HTR-8/SVneo (cell line): ENCODE measurements at places on chromosomes 1 and 21.

DNA sequence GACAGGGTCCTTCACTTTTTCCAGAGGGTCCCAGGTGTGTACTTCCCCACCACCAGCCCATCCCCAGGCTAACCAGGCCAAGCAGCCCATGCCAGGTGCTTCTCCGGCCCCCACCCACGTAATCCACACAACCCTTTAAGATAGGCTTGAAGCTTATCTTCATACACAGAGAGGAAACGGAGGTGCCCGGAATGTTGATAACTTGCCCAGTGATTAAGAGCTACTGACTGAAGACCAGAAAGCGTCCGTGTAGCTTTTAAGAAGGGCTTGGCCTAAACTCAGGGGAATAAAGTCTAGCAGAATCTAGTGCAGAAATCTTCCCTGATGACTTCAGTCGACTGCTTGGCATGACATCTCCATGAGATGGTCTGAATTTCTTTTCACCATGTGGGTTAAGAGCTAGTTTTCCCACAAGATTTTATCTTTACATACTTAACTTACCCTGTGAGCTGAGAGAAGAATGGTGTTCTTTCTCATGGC, 138.7 kb downstream of the GALNT2 start:
- no peak for DNase-seq

DNA sequence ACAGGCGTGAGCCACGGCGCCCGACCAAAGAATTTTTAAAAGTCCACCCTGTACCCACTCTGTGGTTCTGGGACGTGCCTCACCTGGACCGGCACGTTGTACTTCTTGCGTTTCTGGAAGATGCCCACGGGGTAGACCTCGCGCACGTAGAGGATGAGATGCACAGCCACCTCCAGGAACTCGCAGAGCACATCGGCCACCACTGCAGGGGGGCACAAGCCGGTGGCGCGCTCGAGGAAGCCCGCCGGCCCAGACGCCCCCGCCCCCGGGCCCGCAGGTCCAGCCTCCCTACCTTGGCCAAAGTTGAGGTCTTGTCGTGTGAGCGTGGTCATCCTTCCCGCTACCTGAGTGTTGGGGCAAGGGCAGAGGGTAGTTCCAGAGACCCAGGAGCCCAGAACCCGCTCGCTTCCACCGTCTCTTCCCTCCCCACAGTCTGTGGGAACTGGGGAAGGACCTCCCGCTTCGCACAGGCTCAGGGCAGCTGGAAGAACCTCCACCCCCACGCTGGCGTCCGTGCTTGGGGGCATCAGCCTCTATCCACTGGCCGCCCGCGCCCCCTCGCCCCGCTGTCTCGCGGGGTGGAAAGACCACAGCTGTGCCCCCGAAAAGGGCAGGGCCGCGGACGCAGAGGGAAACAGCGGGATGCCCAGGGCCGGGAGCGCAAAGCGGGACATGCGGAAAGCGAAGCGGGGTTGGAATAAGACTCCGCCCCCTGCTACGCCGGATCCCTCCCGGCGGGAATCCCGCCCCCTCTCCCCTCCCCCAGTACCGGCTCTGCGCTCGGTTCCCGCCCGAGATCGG, 478 bp downstream of the MAD2L2 start:
- DNase-seq = no peak

DNA sequence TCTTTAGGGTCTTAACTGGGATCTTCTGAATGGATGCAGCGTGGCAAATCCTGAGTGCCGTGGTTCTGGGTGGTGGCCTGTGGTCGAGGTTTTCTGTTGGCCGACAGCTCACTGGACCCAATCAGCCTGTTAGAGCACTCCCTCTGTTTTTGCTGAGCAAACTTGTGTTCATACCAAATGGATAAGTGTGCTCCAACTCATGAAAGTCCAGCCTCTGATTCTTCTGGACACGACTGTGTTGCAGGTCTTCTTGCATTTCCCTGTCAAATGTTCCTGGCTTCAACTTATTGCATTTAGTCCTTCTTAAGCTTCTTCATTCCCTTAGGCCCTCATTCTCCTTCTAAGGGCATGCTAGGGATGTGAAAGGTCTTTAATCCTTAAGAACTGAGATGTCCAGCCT, 63.7 kb downstream of the AJAP1 start:
- DNase-seq = no peak

DNA sequence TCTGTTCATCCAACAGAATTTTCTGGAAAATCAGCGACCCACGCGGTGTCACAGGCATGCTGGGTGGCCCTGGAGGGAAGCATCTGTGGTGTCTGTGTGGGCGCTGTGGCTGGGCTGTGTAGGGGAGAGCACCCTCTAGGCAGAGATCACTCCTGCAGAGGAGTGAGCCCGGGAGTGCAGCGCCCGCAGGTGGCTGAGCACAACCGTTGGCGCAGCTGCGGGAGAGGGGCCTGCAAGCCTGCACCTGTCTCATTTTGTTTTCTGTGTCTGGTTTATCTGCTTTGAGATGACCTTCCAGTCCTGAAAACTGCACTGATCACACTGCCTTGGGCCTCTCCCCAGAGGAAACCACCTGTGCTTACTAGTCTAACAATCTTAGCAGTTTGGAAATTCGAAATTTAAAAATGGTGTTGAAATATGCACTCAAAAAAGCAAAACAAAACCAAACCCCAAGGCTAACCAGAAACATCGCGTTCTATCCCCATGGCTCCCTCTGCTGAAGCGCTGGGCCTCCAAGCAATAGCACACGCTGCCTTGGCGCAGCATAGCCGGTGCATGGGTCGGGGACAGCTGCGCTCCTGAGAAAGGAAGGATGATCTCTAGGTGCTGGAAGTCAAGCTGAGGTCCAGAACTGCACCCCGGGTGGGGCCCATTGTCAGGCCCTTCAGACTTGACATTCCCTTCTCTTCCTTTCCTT, 4.8 kb downstream of the FAM3B start:
- DNase-seq = no peak

GRCh38 chr1:223704921-223705878, 7.1 kb upstream of the CAPN2 start:
- no peak for DNase-seq

DNA sequence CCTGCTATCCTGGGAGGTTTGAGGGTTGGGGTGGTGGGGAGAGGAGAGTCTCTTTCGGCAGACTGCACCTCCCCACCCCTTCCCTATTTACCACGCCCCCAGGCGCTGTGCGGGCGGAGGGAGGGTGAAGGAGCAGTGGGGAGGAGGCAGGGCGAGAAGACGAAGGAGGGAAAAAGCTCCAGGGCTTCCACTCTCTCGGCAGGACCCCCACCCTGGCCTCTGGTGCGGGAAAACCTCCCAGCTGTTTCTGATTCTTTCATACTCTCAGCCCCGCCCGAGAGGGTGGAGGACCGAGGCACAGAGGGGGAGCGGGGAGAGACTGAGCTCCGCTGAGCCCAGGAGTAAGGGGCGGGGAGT, 866 bp upstream of the WNT2B start:
- no peak for DNase-seq

DNA sequence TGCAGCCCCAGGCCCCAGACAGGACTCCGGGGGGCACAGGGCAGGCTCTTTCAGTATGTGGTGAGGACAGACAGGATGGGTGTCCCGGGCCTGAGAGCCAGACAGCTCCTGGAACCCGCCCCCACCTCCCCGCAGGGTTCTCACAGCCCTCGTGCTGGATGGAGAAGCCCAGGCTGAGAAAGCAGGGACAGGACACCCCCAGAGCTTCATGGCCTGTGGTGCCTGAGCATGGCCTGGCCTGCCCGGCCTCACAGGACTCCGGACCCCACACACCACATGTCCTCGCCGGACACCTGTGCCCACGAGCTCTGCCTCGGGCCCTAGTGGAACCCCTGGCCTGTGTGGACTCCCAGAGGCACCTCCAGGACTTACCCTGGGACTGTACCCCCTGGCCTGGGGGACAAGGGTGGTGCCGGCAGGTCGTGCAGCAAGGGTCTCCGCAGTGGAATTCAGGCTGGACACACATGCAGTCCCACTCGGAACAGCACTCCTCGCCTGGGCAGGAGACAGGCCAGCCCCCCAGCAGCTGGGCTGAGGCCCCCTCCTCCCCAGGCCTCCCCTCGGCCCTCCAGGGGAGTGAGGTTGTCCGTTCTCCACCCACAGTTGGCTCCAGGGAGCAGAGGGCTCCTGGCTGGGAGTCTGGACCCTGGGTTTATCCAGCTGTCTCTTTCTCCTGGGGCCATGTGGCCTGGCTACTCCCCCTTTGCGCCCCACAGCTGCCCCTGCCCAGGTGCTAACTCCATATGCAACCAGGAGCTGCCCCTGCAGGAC, 1.2 kb downstream of the TNFRSF18 start:
- no peak for DNase-seq

DNA sequence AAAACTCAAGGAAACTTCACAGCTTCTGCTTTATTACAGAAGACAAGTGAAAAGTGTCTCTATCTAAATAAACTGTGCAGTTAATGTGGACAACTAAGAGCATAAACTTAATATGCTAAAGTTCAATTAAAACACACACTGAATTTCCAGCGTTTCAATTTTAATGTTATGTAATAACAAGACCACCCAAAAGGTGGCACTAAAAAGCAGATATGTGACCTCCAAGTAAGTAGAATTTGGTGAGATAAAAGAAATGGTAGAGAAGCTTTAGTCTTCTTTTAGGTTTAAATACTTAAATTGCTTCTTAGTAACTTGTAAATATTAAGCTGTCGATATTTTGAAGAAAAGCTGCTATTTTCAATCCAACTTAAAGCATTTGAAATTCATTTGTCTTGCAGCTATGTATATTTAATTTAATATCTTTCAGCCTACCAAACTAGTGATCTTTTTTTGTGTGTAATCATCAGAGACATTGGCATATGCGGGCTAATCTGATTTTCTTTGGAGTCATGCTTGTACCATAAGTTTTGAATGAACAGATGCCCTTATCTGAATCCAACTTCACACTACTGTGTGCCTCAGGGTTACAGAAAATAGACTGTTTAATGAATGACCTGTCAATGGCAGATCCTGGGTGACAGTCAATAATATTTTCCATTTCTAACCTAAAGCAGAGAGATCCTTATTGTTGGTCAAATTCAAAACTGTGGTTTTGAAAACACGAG, 36.5 kb upstream of the ADAMTS1 start:
- peak; percentile 19 for DNase-seq

GRCh38 chr1:207202480-207202879, 98.4 kb downstream of the C4BPA start:
- DNase-seq = no peak

- no peak for DNase-seq
These were observed 93.4 kb upstream of the KCNK1 start for GRCh38 chr1:233520261-233521191.

- DNase-seq = peak; percentile 83
These were observed 52.0 kb downstream of the SLC9A1 start for GRCh38 chr1:27102707-27103468.

DNA sequence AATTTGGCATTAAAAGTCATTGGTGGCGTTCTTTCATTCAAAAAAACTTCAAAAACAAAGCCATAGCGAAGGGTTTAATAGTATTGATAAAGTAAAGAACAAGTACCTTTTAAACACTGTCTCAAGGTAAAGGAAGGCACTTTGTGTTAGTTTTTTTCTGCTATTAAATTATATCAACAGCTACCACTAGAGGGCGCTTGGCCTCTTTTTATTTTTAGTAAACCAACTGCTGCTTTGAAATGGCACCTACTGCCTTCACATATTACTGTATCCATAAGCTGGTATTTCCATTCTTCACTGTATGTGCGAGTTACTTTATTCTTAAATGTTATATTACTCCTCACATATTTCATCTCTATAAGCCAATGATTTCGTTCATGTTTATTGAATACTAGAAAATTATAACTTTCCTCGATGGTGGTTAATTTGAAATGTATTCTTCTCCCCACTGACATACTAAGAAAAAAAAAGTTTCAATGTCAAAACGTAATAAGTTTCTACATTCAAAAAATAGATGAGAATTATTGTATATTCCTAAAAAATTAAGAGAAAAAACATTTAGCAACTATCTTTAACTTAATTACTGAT, 125.7 kb upstream of the CXADR start:
- peak; percentile 57 for DNase-seq

- no peak for DNase-seq
These were observed 89.6 kb upstream of the CLDN14 start for GRCh38 chr21:36569511-36569910.

- no peak for DNase-seq
These were observed 53.6 kb downstream of the IRF2BP2 start for GRCh38 chr1:234556245-234556943.

DNA sequence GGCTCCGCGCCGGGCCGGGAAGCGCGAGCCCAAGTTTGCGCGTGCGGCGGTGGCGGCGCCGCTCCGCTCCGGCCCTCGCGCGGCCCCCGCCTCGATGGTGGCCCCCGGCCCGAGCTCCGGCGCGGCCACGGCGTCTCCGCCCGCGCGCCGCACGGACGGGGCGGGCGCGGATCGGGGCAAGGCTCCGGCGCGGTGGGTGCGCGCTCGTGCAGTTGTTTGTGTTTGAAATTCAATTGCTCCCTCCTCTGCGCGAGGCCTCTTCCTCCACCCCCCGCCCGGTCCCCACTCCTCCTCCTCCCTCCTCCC, at the start of gene HDGF:
HDGF (minus strand) TSS at position 225 of the 306 bp plus-strand sequence. CDS start 246 bp downstream, outside the sequence.
- DNase-seq = no peak

DNA sequence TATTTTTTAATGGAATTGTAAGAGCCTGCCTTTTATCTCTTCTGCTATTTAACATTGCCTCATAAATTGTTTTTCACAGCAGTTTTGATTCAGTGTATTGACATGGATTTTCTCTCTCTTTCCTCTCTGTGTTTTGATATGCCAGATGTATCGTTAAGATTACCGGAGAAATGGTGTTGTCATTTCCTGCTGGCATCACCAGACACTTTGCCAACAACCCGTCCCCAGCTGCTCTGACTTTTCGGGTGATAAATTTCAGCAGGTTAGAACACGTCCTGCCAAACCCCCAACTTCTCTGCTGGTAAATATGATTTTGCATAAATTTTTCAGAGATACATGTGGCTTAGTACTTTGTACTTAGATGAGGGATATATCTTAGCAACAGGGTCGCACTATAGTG, 23.1 kb upstream of the DYNLT5 start:
- DNase-seq = peak; percentile 22

DNA sequence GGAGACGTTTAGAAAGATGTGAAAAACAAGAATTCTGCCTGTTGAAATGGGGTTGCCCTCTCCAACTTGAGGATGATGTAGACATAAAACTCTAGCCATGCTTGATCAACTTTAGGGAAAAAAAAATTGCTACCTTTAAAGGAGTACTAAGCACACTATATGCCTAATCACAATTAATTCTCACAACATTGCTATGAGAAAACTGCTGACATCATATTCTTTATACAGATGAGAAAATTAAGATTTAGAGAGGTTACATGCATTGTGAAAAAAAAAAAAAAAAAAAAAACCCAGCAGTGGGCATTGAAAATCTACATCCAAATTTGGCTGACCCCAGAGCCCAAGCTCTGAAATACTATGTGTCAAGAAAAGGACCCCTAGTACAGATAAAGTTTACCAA, 617.2 kb upstream of the ADGRL2 start:
- no peak for DNase-seq
